Myocyte (in vitro differentiated cells): ENCODE measurements at places on chromosomes 12 and 14. TPM values are rescaled to one million over a fixed set of nuclear protein-coding genes. Genes with fewer than 3 reads are reported as not detected.

Gene GPR68
- total RNA-seq, result 0.62 and 1.4 TPM in 2 replicates

Gene CD9
- total RNA-seq, result 16.4 and 22.7 TPM in 2 replicates

Gene ST8SIA1
- 1.6 and 5.6 TPM in 2 replicates for total RNA-seq

Gene MLF2
- total RNA-seq, result 243 and 270 TPM in 2 replicates

Gene KRT2
- not detected in 2 replicates for total RNA-seq

Gene ATP2B1
- 232 and 354 TPM in 2 replicates for total RNA-seq

Gene GRIN2B
- total RNA-seq, result under 0.01 TPM in 1 of 2 replicates, not detected in the other

Gene FSCB
- total RNA-seq, result not detected in 2 replicates

Gene RGS6
- total RNA-seq, result not detected in 2 replicates

Gene MYF6
- 28.1 and 119 TPM in 2 replicates for total RNA-seq

Gene ESPL1
- total RNA-seq, result 0.36 and 0.53 TPM in 2 replicates

Gene MTA1
- total RNA-seq, result 44.0 and 50.9 TPM in 2 replicates

Gene PMCH
- not detected in 2 replicates for total RNA-seq

Gene RXYLT1
- 27.7 and 34.3 TPM in 2 replicates for total RNA-seq

Gene GALNT8
- total RNA-seq, result not detected in 2 replicates

Gene ALX1
- not detected in 2 replicates for total RNA-seq

Gene MCRS1
- 72.1 and 98.1 TPM in 2 replicates for total RNA-seq

Gene C12orf50
- total RNA-seq, result not detected in 2 replicates

Gene FZD10
- not detected in 2 replicates for total RNA-seq

Gene P2RX2
- not detected in 2 replicates for total RNA-seq

Gene CYP27B1
- total RNA-seq, result 1.2 TPM in 1 of 2 replicates, not detected in the other

Gene DYRK2
- total RNA-seq, result 69.5 and 89.0 TPM in 2 replicates

Gene MYO1H
- not detected in 2 replicates for total RNA-seq

Gene IKZF4
- 1.1 and 3.0 TPM in 2 replicates for total RNA-seq

Gene DBX2
- not detected in 2 replicates for total RNA-seq

Gene KLRB1
- not detected in 2 replicates for total RNA-seq

Gene ASCL1
- not detected in 2 replicates for total RNA-seq

Gene TAS2R42
- total RNA-seq, result not detected in 2 replicates

Gene SAMD4A
- total RNA-seq, result 41.3 and 83.2 TPM in 2 replicates

Gene NGB
- total RNA-seq, result not detected in 2 replicates

Gene SOCS2
- 3.7 and 4.1 TPM in 2 replicates for total RNA-seq

Gene RNASE3
- not detected in 2 replicates for total RNA-seq

Gene TMEM19
- total RNA-seq, result 44.0 and 55.0 TPM in 2 replicates
